ENCODE measurements at places on chromosomes 7 and 10.
A peak's percentile ranks its signal among the peaks of the same experiment; 100 is the strongest.

- no peak for DNase-seq
Observed at GRCh38 chr7:40474790-40475680, 340.2 kb downstream of the SUGCT start.

GRCh38 chr10:33716501-33717267 lies 382.2 kb upstream of the NRP1 start:
- no peak for DNase-seq

DNA sequence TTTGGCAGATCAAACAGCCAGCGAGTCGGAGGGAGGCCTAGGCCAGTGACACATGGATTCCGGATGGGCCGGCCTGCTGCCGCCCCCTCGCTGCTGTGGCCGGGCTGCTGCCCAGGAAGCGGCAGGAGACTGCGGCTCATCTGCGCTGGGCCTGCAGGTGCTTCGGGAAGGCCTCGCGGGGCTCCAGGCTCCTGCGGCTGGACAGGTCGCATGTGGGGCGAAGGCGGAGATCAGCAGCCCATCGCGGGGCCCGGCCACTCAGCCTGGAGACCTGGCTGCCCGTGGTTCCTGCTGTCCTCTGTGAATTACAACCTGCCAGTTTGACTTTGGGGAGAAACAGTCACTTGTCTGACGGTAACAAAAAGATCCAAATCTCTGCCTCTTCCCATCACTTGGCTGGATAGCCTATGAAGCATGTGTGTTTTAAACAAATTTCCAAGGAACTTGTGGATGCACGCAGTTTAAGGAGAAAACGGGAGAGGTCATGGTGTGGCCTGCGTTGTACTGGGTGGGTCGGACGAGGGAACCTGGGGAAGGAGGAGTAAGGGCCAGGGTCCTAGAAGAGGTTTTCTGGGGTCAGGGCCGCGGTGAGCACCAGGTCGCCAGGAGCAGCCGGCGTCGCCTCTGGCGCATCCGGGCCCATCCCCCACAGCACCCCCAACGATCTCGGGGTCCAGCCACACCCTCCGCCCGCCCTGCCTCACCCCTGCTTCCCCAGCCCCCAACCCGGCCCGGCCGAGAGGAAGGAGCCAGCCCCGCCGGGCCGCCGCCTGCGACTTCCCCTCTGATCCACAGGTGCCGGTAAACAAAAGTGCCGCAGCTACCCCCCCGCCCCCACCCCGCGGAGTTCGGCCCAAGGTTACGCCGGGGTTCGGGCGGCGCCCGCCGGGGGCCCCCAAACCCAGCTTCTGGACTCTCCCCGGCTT lies 1.6 kb downstream of the SPOCK2 start:
- DNase-seq = peak; percentile 77

DNA sequence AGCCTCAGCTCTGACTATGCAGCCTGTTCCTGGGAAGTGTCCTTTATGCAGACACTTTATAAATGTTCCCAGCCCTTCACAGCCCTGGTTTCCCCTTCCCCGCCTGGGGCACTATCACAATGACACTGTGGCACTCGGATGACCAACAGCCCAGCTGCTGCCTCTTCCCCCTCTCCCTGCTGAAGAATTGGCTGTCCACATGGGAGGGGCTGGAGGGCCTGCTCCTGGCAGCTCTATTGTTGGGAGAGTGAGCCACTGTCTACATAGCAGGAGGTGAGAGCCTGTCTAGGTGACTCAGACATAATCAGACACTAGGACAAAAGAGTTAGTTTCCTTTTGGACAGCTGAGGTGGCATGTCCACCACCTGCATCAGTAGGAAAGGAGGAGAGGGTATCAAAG lies 437.5 kb downstream of the PLXNA4 start:
- DNase-seq = no peak

GRCh38 chr7:44313621-44314031 lies 11.8 kb downstream of the CAMK2B start:
- DNase-seq = no peak

GRCh38 chr7:138935465-138936011 lies 45.7 kb downstream of the KIAA1549 start:
- DNase-seq = no peak

DNA sequence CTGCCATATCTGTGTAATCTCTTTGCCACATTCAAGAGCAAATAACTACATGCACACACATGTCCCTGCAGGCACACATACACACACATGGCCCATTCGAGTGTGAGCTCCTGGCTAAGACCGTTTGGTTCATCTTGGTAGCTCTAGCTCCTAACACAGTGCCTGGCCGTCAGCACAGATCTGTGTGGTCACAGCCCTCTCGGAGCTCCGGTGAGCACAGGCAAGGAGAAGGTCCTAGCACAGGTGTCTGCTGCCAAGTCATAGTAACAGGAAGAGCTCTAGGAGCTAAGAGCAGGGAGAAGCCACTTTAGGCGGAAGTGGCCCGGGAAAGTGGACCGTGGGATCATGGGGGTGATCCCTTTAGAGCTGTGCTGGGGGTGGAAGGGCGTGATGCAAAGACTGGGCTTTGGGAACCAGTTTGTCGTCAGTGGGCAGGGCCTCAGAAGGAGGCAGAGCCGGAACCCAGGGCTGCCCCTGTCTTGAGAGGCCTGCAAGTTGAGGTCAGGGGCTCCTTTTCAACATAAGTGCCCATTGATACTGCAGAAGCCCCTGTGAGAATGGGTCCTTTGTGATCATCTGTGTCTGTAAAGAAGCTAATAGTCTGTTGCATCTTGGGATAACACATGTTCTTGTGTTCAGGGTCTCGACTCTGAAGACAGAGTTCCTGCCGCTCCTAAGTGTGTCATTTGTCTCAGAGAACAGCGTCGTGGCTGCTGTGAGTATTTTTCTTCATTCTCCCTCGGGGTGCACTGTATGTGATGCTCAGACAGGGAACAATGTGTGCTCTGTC lies 16.6 kb upstream of the ARPC1B start:
- DNase-seq = no peak

- DNase-seq = no peak
Observed at GRCh38 chr10:130022511-130023299, 58.6 kb upstream of the EBF3 start.

GRCh38 chr10:126041804-126042231 lies 145.5 kb downstream of the FANK1 start:
- DNase-seq = peak; percentile 84

DNA sequence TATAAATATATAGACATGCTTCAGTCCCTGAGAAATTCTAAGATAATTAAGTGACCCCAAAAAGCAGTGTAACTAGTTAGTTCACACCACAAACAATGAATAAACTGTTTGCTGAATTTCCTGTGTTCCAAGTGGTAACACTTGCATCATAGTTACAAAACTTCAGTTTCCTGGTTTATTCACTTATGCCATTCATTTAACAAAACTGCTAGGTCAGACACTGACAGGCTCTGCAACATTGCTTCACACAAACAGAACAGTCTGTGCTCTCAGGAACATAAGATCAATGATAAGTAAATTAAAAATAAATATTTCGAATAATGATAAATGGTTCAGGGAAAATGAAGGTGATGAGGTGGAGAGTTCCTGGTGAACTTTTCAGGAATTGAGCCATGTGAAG lies 133.3 kb upstream of the NAMPT start:
- DNase-seq = peak; percentile 25

GRCh38 chr7:145265180-145265579 lies 429.3 kb upstream of the TPK1 start:
- no peak for DNase-seq

GRCh38 chr10:14487488-14487883 lies 156.8 kb upstream of the FRMD4A start:
- no peak for DNase-seq

GRCh38 chr7:78151229-78151628 lies 352.7 kb downstream of the PHTF2 start:
- DNase-seq = no peak

DNA sequence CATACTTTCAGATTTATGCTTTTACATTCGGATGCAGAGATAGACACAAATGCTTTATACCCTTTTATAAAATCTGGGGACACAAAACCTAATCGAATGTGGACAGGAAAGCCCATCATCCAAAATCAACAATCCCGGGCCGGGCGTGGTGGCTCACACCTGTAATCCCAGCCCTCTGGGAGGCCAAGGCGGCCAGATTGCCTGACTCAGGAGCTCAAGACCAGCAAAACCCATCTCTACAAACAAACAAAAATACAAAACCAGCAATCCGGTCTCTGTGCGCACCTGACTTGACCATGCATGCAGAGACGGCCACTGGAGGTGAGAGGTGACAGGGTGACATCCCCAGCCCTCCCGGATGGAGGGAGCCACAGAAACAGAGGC lies 13.5 kb downstream of the COBL start:
- DNase-seq = no peak

DNA sequence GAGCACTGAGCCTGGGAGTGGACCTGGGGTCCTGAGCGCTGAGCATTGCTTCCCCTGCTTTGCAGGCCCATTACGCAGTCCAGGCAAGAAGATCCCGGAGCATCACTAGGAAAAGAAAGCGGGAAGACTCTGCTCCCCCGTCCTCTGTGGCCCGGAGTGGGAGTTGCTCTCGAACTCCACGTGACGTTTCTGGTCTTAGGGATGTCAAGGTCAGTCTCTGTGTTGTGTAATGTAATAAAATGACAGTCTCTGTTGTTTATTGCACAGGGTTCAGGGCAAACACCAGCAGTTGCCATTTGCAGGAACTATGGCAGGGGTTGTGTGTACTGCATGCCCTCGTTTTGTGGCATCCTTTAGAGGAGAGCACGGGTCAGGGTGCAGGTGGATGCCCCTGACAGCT lies 10.0 kb downstream of the IDI2 start:
- no peak for DNase-seq

DNA sequence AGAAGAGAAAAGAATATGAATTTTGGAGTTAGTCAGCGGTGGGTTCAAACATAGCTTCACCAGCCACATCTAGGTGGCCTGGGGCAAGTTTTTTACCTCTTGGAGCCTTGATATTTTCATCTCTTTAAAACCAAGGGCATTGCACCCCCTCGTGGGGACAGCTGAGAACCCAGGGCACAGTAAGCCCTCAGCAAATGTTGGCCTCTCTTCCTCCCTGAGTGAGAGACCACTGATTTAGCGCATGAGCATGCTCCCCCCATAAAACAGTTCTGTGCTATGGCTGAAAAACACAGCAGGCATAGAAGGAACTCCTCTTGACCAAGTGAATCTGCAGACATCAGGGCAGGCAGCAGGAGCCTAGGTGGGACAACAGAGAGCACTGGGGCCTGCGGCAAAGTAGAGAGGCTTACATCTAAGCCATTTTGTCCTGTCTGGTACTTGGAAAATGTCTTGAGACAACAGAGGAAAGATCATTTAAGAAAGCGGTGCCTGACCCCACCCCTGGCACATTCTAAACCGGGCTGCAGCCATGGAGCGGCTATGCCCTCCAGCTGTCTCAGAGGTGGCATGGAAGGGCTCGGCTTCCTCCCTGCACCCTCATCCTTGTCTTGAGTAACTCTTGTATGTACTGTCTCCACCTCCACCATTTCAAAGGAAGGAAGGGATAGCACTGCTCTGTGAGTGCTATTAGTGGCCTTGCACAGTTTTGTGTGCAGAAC lies 94.7 kb downstream of the ARHGAP22 start:
- no peak for DNase-seq

DNA sequence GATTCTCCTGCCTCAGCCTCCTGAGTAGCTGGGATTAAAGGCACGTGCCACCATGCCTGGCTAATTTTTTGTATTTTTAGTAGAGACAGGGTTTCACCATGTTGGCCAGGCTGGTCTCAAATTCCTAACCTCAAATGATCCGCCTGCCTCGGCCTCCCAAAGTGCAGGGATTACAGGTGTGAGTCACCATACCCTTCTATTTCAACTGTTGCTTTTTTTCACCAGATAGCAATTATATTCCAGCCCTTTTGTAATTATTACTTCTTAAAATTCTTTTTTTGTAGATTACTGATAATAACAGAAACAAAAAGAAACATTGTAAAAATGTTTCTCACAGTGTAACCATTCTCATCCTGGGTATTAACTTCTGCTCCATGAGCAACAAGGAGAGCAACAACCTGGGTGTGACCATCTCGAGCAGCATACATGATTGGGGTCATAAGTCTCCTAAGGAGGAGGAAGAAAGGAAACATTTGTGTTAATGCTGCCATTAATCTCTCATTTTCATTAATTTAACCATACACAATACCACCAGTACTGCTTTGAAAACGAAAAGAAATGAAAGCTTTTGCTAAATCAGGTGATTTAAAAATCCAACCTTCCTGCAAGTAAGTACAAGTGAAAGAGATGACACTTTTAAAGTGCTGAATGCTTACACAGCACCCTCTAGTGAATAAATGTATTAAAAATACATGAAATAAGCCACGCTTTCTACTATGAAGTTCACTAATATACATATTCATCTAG lies 41.8 kb downstream of the ASZ1 start:
- DNase-seq = no peak

- DNase-seq = no peak
Observed at GRCh38 chr10:11469575-11470391, 141.7 kb downstream of the USP6NL start.

DNA sequence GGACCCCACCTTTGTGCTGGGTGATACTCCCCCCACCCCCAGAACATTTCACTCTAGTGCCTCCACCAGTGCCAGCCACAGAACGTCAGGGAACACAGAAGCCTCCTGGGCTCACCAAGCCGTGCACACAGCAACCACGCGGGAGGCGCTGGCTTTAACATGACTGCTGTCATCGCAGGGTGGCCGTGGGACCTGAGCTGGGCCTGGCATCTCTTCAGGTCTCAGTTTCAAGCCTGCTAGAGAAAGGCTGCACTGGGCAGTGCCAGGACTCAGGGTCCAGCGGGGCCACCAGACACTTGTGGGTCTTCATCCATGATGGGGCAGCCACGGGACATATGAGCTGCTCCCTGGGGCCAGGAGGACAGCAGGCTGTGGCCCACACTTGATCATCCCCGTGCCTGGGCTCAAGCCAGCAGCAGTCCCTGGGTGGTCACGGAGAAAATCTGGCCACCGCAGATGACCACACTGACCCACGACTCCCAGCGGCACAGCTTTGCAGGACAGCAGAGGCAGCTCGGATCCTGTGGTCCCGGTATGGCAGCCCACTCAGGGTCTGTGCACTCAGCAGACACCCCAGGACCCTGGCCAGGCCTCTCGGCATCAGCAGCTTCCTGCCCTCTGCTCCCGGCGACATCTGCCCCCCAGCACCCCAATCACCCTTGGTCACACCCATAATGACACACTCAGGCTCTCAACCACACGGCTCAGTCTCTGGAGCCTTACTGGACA lies 44.2 kb downstream of the CAMK2B start:
- DNase-seq = peak; percentile 52

GRCh38 chr10:103276896-103277712 lies at the start of gene INA:
Gene INA (plus strand): TSS chr10:103277138. CDS start chr10:103277212, 74 bp downstream.
- DNase-seq = no peak

- no peak for DNase-seq
Observed at GRCh38 chr10:6465854-6466601, 114.0 kb downstream of the PRKCQ start.

GRCh38 chr7:45391618-45392451 lies 182.3 kb upstream of the ADCY1 start:
- DNase-seq = no peak

- DNase-seq = no peak
Observed at GRCh38 chr7:157359581-157359980, 22.8 kb downstream of the DNAJB6 start.

- no peak for DNase-seq
Observed at GRCh38 chr7:98685541-98685940, 68.5 kb downstream of the NPTX2 start.

- no peak for DNase-seq
Observed at GRCh38 chr10:69734797-69735468, 66.8 kb upstream of the COL13A1 start.

GRCh38 chr10:68074775-68075549 lies at the start of gene HERC4:
Gene HERC4 (minus strand): TSS chr10:68075283. CDS start chr10:68073108, 2,175 bp downstream.
- DNase-seq = peak; percentile 95
